ENCODE measurements at places on chromosomes 7 and 10.

DNA sequence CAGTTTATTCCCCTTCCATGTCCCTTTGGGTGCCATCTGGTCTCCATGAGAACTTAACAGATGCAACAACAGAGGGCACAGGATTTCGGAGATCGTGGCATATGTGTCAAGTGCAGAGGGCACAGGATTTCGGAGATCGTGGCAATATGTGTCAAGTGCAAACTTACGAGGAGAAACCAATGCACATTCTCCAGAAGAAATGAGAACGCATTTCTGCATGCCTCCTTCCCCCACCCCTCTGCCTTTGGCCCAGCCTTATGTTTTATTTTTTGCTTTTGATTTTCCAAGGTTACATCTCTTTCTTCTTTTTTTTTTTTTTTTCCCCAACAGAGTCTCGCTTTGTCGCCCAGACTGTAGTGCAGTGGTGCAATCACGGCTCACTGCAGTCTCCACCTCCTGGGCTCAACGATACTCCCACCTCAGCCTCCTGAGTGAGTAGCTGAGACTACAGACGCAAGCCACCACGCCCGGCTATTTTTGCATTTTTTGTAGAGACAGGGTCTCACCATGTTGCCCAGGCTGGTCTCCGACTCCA is 586 bp upstream of the ANKRD26 start:
- no peak for DNase-seq

DNA sequence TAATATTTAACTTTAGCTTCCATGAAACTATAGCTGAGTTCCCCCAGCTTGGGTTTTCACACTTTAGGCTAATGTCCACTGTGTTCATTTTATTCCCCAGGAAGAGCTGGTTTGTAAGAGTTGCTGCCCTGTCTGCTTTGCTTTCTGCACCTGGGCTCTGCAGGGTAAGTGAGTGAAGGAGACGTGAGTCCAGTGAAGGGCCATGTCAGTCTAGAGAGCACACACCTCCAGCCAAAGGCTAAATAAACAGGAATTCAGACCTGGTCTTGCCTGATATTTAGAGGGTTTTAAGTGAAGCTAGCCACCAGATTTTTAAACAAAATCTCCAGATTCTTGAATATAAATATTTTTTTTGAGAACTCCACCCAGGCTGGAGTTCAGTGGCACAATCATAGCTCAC is 24.5 kb upstream of the FZD1 start:
- no peak for DNase-seq

DNA sequence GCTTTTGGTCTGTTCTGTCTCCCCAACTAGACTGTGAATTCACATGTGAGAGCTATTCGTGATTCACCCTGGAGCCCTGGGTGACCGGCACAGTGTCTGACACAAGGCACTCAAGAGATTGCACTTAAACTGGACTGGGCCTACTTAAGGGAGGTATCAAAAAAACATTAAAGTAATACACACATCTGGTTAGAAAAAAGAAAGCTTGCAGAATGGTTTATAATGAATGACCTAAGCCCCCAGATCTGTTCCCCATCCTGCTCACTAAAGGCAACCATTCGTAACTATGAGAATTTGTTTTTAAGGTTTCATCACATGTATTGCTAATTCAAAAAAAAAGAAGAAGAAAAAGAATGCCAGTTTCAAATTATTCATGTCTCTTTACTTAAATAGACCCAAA is 74.5 kb downstream of the DGKI start:
- DNase-seq: no peak

DNA sequence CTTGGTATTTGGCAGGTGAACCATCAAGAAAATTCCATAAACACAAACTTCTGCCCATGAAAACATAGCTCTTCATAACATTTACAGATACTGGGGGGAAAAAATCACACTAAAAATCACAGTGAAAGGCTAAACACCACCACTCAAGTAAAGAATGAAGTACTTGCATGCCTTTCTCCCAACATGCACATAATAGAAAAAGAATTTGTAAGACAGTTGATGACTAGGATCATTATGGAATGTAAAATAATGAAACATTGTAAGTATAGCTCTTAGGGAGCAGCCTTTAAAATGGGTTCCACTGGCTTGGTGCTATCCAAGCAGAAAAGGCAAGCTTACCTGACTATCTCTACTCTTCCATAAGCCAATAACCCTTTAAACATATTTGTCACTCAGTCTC is 299.9 kb upstream of the LRRN3 start:
- no peak for DNase-seq

GRCh38 chr10:17648243-17649035 is 4.5 kb downstream of the STAM start:
- no peak for DNase-seq
